Activated CD4-positive, alpha-beta T cell treated with anti-CD3 and anti-CD28 coated beads, Interleukin-2, Interleukin-4, amounts not matched to agents 100 ng/mL and 50 ng/mL, durations not matched to agents 16 hours and 8 hours (primary cell): ENCODE measurements at places on chromosomes 5 and 9.

GRCh38 chr5:129067745-129068144, 26.8 kb upstream of the ISOC1 start:
- DNase-seq: no peak

DNA sequence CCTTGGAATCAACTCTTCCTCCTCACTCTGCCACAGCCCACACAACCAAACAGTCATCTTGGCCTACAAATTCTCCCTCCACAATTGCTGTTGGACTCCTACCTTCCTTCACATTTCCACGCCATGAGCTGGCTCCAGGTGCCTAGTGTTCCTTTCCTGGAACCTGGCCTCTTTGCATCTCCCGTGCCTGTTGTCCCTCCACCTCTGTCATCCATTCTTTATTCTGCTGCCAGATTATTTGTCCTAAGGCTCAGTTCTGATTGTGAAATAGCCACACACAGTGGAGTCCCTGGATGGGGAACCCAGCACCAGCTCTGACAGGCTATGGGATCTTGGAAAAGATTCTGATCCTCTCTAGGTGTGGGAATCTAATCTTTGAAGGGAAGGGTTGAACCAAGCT, 109.1 kb upstream of the ANKH start:
- DNase-seq: no peak

DNA sequence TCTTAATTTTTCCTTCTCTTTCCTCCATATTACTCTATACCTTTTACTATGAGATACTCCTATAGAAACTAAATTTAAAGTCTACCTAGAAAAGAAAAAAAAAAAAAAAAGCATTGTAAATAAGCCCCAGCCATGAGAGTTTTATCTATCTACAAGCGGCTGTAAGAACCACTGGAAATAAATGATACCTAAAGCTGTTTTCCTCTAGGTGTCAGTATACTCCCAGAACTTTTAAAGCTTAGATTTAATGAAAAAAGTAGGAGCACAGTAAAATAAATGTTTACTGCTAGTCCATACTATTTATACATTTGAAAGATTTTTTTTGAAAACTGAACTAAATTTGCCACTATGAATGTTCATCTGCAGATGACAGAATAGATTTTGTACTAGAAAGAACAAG, 26.2 kb downstream of the TYRP1 start:
- DNase-seq: no peak

GRCh38 chr5:171201310-171201709, 107.7 kb upstream of the TLX3 start:
- DNase-seq: no peak
